ENCODE measurements at places on chromosomes 1 and 21. TPM values are rescaled to one million over a fixed set of nuclear protein-coding genes. Genes with fewer than 3 reads are reported as not detected.

PM20D1 gene
- 0.09 TPM for total RNA-seq

GRCh38 chr21:36337099-36337509 is 17.1 kb downstream of the MORC3 start:
- no peak for DNase-seq

ITLN2 gene
- 0.38 TPM for total RNA-seq

NR5A2 gene
- 0.76 TPM for total RNA-seq

DNA sequence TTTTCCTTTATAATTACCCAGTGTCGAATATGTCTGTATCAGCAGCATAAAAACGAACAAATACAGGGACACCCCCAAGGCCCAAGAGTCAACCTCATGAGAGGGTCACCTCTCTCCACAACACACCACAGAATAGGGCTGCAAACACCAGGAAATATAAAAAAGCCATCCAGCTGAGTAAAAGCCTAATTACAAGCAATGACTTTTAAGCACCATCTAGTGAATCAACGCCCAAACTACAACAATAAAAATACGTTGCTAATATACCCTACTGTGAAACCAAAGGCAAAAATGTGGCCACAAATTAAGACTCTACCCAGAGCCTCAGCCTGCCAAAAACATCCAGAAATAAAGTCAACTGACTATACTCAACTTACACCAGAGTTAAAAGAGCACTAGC is 817.9 kb upstream of the NEGR1 start:
- no peak for DNase-seq

Measured in thymus (tissue), 14 donors.